Activated CD4-positive, alpha-beta T cell treated with anti-CD3 and anti-CD28 coated beads, Interleukin-2, amount 50 U/mL, for 24 hours (primary cell): ENCODE measurements at places on chromosomes 1 and 21.
A peak's percentile ranks its signal among the peaks of the same experiment; 100 is the strongest.

DNA sequence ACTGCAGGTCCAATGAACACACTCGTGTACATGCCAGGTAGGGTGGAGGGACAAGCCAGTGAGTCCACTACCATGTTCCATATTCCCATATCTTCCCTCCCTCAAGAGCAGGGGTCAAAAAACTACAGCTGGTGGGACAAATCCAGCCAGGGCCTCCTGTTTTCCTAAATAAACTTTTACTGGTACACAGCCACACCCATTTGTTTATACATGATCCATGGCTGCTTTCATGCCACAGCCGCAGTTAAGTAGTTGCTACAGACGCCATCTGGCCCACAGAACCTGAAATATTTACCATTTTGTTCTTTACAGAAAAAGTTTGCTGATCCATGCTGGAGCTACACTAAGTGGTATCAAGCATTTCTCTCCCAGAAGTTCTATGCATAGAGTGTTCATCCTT lies 42.4 kb downstream of the CASQ2 start:
- DNase-seq = no peak

DNA sequence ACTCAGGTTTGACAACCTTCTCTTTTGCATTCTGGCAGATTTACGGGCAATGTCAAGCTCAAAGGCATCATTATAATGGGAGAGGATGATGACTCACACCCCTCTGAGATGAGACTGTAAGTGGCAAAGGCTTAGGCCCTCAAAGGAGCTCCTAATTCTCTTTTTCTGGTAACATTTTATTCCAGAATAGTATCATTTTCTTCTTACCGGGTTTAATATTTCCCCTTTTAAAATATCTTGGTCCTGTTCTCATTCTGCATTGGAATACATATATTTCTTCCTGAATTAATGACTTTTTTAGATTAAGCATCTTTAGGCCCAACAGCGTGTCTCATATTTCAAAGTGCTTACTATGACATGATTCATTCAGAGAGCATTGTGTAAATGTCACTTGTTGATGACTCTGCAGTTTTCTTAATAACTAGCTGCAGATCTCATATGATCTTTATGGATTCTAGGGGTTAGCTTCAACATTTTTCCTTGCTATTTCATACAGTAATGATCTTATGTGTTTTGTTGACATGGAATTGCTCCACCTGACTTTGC lies 1.7 kb downstream of the PITHD1 start:
- no peak for DNase-seq

DNA sequence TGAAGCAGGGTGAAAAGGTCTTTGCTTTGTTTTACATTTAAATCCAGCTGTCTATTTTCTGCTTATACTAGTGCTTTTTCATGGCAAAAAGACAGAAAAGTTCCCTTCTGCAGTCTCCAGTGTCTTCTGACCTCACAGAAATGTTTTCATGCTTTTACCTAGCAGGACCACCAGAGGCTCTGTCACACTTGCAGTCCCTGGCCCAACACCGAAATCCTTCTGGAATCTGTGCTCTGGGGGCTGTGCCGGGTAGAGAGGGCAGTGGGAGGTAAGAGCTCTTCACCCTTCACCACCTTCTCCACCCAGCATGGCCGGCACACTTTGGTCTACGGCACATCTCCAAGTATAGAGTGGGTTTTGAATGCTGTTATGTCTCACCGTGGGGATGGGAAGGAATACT lies 20.8 kb downstream of the GNAT2 start:
- no peak for DNase-seq

DNA sequence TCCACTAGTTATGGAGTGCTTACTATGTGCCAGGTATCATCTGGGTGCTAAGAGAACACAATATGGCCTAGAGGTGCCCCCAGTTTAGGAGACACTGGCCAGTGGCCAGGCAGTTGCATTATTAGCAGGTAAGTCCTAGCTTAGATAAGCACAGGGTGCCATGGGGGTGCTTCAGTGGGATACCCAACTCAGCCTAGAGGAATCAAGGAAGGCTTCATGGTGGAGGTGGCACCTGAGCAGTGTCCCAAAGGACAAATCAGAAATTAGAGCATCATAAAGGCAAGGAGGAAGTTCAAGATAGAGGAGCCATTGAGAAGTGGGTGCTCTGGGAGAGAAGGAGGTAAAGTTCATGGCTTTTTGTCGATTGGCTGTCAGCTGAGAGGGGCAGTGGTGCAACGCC lies 31.9 kb upstream of the PKP1 start:
- no peak for DNase-seq

DNA sequence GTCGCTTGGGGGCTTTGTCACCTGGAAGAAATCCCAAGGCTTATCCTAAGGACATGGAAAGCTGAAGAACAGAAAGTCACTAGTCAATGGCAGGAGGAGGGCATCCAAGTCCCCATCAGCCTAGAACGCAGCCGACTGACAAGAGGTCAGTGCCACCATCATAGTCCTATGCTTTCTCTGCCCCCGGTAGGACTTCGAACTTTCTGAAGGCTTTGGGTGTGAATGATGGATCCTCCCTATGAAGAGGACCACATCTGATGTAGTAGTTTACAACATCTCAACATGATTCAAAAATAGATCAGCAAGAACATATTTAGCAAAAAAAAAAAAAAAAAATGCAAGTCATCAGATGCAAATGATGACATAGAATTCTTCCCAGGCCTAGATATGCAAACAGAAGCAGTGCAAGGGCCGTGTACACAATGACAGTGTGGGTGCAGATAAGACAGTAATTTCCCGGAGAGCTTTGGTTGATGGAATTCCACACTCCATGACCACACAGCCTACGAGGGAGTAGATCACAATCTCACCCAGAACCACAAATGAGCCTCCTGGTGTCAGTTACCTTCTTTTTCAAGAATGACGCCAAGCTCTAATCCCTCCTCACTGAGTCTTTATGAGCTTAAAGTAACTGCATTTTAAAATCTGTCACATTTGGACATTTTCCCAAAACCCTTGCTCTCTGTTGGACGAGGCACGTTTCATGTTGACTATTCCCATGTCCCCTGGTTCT lies 88.2 kb downstream of the PSMG1 start:
- DNase-seq = no peak

DNA sequence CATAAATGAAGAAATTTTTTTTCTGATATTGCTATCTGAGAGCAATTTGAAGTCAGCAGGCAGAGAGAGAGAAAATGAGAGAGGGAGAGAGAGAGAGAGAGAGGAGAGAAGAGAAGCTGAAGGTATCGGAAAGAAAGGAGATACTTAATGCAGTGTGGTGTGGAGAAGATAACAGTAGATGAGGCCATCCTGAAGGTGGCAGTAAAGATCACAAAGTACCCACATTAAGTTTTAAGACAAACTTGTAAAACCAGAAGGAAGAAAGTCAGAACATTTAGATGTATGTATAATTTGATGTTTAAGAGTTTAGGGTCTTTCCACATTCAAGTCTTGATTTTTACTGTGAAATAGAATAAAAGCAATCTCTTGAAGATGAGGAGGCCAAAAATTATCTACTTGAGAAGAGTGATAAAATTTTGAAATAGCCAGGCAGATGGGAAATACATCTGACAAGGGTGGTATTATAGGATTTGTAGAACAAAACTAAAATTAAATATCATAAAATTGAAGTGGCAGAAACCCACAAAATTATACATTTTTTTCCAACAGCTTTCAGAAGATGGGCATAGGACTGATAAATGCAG lies 1753.4 kb downstream of the MRPL39 start:
- DNase-seq = no peak

DNA sequence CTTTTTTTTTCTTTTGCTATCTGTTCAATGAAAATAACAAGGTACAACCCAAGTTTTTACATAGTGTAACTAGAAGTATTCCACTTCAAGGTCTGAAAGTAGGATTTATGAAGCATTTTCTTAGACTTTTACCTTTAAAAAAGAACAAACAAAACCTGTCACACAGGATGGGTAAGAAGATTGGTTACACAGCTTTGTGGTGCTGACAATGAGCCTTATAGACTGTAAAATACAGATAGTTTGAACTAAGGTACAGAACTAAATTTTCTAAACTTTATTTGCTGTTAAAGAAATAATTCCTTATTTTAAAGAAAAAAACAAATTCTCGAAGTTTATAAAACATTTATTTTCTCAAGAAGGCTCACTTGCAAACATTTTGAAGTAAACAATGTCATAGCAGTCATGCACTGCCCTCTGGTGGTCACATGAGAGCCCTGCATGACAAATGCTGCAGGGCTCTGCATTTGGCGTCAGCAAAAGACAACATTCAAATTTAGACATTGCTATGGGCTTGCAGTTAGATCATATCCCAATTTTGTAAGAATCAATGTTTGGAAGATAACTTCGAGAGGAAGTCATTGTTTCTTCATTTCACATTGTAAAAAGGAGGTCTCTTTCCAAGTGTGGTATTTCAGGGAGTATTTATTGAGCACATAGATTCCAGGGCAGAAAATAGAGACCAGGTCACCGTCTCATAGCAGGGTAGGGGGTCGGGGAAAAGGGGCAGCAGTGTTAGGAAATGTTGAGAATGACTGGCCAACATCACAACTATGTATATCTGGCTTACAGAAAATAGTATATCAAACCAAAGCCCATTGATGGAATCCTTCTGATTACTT lies 115.3 kb upstream of the FMN2 start:
- no peak for DNase-seq

GRCh38 chr1:78340006-78340405 lies 150.8 kb upstream of the PTGFR start:
- no peak for DNase-seq

DNA sequence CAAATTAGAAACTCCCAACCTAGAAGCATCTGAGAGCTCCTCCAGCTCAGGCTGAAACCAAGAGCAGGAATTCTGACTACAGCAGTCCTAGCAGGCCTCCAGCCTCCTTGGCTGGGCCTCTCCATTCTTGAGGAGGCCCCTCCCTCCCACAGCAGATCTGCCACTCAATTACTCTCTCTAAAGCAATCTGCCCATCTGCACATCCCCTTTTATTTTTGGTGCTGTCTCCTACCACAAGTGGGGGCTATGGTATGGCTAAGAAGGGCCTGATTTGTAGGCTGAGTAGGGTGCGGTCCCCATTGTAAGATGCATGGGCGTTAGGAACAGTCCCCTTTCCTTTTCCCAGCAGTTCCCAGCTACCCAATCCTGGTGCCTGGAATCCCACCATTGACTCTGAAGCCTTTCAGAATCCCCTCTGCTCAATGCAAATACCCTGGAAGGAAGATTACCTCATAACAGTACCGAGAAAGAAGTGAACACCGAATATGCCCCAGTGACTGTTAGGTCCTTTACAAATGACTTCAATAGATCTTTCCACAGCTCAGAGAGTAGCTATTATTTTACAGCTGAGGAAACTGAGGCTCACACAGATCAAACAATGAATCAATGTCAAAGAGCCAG lies 11.6 kb upstream of the TTC39A start:
- DNase-seq = no peak

DNA sequence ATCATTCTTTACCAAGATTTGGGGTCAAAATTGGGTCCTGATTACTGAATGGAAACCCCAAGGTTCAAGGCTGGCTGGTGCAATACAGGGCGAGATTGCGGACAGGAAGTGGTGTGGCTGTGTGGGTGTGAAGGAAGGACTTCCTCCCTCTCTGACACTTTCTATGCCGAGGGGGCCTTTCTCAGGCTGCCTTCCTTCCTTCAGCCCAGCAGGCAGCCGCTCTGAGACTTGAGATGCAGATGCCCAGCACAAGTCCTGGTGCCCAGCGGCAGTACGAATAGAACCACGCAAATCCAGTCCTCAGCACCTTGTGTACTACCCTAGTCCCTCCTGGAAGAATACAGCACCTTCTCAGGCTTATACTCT lies 16.3 kb downstream of the BATF3 start:
- DNase-seq = no peak

- peak; percentile 59 for DNase-seq
These were observed 2.0 kb downstream of the GFI1 start for GRCh38 chr1:92484472-92485380.

- DNase-seq = no peak
These were observed 528.1 kb downstream of the KIF26B start for GRCh38 chr1:245682638-245683628.

- DNase-seq = no peak
These were observed 4.6 kb downstream of the HJV start for GRCh38 chr1:146016891-146017290.

DNA sequence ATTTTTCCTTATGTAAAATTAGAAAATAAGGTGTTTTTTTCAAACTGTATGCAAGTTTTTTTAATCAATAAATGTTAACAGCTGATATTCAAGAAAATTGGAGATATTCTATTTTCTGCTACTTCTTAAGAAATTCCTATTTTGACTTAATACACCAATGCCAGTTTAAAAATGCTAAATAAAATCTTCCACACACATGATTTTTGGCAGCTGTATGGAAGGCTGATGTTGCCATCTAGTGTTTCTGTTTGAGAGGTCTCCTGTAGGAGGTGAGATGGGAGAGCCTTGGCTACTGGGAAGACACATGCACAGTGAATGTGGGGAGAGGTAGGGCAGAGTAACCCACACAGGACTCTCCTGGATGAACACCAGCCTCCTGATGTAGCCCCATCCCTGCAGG lies 29.2 kb upstream of the OR2B11 start:
- DNase-seq = no peak

GRCh38 chr1:221394011-221394544 lies 347.8 kb downstream of the DUSP10 start:
- DNase-seq = no peak

GRCh38 chr21:41482301-41482700 lies 25.7 kb downstream of the TMPRSS2 start:
- DNase-seq = no peak

- no peak for DNase-seq
These were observed 100.5 kb downstream of the NPHP4 start for GRCh38 chr1:5891736-5892135.

- no peak for DNase-seq
These were observed 108.7 kb downstream of the RGL1 start for GRCh38 chr1:183913567-183913993.

DNA sequence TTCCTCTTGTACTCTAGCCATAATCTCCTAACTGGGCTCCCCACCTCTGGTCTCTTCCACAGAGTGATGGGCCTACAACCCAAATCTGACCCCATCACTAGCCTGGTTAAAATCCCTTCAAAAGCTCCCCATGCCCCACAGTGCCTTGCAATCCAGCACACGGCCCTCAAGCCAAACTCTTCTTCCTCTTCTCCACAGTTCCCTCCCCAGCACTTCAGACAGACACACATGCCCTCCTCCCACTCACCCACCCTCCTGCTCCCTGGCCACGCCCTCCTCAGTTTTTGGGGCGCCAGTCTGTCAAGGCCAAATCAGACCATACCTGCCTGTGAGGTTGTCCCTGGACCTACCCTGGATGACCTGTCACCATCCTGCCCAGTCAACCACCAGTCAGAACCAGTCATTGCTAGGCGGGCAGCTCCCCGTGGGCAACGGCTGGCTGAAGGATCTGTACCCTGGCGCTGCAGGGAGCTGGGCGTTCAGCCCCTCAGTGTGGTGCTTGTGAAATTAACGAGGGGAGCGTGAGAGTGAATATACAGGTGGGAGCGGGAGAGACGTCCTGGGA lies 753 bp downstream of the C1orf210 start:
- DNase-seq = no peak
